ENCODE measurements at places on chromosomes 3 and 15. TPM values are rescaled to one million over a fixed set of nuclear protein-coding genes. Genes with fewer than 3 reads are reported as not detected.

SCN5A gene
- total RNA-seq: 1.3 TPM

ACOX2 gene
- total RNA-seq: 48.9 TPM

- DNase-seq: no peak
Measured at GRCh38 chr3:186176373-186176990, 67.6 kb upstream of the ETV5 start.

KIF23 gene
- total RNA-seq: 4.4 TPM

- DNase-seq: no peak
Measured at GRCh38 chr15:81819924-81820635, 225.7 kb downstream of the MEX3B start.

GRCh38 chr3:53585049-53585448 is 90.6 kb downstream of the CACNA1D start:
- no peak for DNase-seq

UROC1 gene
- not detected for total RNA-seq

CSTA gene
- 1.5 TPM for total RNA-seq

GRCh38 chr3:60708191-60708975 is 542.9 kb downstream of the FHIT start:
- no peak for DNase-seq

DNA sequence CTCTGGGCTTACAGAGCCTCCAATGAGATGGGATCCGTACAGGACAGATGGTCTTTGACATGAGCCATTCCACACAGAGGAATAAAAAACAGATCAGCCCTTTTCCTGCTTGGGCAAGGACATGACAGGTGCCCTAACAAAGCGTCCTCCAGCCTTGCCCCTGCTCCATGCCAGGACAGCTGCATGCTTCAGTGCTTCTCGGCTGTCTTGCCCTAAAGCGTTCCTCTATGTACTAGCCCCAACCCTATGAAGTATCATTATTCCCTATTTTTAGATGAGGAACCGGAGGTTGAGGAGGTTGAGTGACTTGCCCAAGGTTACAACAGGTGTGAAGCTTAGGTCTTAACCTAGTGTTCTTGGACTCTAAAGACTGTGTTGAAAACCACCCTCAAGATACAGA is 10.5 kb downstream of the POMGNT2 start:
- DNase-seq: no peak

DNA sequence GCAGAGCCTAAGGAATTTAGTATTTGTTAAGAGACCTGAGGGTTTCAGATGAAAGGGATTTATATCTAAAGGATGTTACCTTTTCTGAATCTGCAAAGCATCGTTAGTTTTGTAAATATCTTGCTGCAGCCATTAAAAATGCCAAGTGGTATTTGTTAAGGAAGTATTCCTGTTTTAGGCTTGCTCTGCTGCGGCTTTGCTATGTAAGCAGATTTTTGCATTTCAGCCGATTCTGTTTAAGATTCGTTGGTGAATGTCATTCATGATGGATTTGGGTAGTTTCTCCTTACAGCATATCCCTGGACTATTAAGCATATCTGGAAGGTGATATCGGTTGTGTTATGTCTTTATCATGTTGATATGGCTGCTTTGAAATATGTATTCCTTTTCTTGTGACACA is 1.0 kb downstream of the USP8 start:
- no peak for DNase-seq

RETNLB gene
- total RNA-seq: 17.1 TPM

DNA sequence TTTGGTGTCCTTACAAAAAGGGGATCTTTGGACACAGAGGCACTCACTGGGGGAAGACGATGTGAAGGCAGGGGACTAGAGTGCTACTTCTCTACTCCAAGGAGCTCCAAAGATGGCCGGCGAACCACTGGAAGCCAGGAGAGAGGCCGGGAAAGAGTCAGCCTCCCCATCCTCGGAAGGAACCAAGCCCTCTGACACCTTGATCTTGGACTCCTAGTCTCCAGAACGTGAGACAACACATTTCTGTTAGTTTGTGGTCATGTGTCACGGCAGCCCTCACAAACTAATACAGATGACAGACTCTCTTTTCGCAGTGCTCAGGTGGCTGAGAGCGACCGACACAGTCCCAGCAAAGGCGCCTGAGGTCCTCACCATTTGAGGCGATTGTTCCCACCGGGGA is 24.4 kb upstream of the ATP2B2 start:
- DNase-seq: no peak

- no peak for DNase-seq
Measured at GRCh38 chr3:107745354-107745753, 222.6 kb downstream of the BBX start.

DNA sequence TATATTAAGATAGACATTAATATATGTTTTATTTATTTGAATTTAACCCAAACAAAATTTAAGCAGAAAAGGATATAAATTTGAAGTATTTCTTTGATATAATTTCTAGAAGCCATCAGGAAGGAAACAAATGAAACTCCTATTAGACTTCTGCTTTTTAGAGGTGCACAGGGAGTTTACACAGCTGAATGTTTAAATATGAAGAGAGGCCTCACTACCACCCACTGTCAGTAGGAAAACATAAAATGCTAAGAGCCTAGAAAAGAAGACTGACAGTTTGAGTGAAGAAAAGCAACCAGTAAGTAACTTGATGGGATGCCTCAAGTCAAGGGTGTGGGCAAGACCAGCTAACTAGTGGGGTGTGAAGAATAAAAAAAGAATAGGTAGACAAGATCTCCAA is 19.7 kb downstream of the PLSCR2 start:
- DNase-seq: no peak

CYP8B1 gene
- not detected for total RNA-seq

DNA sequence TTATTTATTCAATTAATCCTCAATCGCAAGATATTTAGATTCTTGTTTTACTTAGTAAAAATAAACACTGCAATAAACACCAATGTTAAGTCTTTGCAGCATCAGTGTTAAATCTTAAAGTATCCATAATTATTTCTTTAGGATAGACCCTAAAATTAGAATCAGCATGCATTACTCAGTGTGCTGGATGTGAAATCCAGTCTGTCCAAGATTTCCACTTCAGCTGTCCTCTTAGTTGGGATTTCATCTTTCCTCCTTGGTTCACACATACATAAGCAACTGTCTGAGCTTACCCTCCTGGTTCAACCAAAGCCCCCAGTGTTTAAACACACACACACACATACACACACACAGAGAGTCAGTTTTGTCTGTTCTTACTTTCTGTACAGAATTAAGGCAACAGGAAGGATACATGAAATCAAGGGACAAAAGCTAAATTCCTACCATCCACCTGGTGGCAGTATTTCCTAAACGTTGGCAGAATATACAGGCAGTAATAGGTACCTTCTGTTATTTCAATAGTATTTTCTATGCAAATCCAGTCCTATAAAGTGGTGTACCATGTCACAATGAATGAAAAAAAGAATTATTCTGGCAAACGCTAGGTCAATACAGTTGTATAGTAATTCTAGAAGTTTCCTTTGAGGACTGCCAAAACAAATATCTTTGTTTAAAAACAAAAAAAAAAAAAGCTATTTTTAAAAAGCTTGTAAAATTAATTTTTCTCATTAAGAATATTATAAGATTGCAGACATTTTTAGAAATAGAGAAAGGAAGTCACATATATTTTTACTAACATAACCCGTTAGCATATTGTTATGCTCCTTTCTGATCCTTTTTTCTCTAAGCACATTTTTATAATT is 27.3 kb upstream of the DMXL2 start:
- DNase-seq: no peak

DNA sequence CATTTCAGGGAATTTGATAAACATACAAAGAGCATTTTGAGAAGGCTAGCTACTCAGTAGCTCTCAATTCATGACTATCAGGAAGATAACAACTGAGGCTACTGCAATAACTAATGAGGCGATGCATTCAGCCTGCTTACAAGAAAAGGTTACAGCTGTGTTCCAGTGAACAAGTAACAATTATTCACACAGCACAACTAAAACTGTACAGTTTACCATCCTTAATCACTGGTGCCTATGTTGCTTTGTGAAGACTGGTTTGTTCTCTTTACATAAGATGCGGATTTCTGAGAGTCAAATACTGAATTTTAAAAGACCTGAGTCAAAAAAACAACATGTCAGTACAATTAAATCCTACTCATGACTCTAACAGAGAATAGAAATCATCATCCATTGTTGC is 526.3 kb downstream of the OTOL1 start:
- DNase-seq: no peak

DNA sequence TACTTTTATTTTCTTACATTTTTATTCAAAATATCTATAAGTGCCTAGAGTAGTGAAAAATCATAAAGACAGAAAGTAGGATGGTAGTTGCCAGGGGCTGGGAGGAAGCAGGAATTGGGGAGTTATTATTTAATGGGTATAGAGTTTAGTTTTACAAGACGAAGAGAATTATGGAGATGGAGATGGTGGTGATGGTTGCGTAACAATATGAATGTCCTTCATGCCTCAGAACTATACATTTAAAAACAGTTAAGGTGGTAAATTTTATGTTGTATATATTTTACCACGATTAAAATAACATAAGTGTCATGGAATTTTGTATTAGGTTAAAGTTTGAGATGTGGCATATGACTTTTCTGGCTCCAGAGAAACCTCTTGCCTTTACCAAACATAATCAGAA is 171.4 kb downstream of the MYRIP start:
- no peak for DNase-seq

DNA sequence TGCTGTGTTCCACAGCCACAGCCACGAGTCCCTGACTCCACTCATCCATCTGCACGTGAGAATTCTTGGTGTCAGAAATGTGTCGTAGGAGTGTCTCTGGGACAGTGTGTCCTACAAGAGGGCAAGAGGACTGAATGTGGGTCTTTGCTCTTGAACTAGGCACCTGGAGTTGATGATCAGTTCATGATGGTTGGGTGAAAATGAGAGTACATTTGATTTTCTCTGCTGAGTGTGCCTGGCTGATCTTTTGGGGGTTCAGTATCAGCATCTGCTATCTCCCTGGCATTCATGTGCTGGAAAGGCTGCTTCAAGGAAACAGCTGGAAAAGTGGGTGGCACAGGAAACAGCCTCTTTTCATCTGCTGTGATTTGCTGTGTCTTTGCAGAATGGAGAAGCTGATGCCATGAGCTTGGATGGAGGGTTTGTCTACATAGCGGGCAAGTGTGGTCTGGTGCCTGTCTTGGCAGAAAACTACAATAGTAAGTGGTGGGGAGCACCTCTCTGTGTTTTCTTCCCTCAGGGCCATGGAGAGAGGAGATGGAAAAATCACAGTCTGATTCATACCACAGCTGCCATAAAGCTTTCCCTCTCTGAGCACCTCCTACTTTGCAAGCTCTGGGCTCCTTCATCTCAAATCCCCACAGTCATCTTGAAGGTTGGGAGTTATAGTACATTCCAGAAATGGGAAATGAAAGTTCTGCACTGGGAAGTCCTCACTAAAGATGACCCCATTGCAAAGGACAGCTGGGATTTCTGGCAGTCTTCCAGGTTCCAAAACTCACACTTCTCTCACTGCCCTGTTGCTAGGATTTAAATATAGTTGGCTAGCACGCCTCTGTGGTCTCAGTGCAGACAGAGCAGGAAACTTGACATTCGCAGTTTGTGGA is 17.8 kb downstream of the TF start:
- no peak for DNase-seq

TEX55 gene
- not detected for total RNA-seq

DNA sequence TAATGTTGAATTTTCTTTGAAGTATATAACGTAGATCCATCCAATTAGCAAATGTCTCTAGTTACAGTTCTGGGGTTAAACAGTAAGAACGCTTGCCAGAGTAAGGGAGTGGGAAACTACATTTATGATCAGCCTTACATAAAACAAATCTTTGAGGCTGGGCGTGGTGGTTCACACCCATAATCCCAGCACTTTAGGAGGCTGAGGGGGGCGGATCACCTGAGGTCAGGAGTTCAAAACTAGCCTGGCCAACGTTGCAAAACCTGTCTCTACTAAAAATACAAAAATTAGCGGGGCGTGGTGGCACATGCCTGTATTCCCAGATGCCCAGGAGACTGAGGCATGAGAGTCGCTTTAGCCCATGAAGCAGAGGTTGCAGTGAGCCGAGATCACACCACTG is 50.1 kb upstream of the GATM start:
- peak; percentile 78 for DNase-seq

ZBTB47 gene
- total RNA-seq: 45.5 TPM

DNA sequence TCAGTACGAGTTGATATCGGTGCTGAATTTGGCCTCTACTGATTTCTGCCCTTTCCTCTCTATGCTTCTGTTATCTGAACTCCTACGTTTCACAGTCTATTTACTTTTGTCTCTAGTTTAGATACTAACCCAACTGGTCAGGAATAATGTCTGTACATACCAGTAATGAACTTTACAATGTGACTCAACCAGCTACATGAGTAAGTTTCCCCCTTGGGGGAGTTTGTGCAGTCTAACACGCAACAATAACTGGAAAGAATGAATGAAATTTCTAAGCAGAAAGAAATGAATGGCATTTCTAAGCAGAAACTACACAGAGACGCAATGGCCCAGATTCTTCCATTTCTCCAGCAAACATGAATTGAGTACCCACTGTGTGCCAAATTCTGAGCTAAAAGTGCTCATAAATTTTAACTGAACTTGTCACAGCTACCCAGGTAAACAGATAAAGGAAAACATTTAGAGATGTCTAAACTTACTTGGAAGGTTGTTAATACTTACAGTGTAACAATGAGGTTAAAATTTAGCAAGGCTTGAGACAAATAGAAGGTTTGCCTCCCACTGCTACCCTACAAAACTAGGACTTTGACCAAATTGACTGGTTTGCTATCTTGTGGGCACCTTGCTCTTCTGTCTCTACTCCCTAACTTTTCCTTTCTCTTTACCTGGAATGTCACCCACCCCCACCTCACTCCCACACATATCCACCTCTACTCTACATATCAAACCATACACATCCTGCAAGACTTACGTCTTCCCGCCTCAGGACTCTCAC is 11.6 kb downstream of the UPK1B start:
- DNase-seq: no peak

DNA sequence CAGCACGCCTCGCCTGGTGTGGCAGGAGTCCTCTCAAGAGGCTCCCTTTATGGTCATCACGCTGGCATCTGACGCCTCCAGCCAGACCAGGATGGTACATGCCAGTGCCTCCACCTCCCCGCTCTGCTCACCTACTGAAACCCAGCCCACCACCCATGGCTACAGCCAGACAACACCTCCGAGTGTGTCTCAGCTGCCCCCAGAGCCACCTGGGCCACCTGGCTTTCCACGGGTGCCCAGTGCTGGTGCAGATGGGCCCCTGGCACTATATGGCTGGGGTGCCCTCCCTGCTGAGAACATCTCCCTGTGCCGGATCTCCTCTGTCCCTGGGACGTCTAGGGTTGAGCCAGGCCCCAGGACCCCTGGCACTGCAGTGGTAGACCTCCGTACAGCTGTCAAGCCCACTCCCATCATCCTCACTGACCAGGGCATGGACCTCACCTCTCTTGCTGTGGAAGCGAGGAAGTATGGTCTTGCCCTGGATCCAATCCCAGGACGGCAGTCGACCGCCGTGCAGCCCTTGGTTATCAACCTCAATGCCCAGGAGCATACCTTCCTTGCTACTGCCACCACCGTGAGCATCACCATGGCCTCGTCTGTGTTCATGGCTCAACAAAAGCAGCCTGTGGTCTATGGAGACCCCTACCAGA is 19.9 kb upstream of the APEH start:
- DNase-seq: no peak

- DNase-seq: no peak
Measured at GRCh38 chr3:141920701-141921100, 44.3 kb downstream of the ATP1B3 start.

GRCh38 chr3:194579091-194579606 is 54.1 kb downstream of the TMEM44 start:
- DNase-seq: no peak

GOLGA6L10 gene
- total RNA-seq: 3.1 TPM

Data from mucosa of descending colon (tissue), 3 donors.